ENCODE measurements at places on chromosomes 16 and 17.

DNA sequence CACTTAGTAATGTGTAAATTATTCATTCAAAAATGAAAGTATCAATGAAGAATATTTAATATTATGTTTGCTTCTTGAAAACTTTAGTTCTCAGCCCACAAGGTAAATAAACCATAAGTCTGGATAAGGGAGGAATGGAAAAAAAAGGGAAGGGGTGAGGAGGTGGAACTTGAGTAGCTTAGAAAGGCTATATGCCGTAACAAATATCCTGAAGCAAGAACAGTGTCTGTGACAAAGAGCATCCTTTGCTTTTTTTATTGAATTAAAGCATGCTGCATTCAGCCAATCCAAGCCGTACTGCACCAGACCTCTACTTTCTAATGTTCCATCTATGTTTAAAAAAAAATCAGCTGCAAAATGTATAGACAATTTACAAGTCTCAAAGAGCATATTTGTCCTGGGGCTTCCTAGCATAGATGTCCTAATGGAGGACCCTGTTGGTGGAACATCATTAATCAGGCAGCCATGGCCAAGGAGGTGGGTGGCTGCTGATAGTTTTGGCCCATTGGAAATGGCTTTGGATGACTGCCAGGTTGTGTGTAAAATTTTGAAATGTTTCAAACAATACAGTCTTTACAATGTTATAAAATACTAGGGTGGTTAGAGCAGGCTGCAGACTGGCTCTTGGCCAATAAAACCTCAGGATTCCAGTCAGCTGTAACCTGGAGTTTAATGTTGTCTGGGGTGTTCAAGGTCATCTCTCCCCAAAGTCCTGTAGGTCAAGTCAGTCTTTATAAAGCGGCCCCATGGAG lies 895.8 kb upstream of the SOX9 start:
- DNase-seq: peak; percentile 18

- DNase-seq: peak; percentile 69
These were observed 92.8 kb downstream of the AMFR start for GRCh38 chr16:56332464-56333079.

DNA sequence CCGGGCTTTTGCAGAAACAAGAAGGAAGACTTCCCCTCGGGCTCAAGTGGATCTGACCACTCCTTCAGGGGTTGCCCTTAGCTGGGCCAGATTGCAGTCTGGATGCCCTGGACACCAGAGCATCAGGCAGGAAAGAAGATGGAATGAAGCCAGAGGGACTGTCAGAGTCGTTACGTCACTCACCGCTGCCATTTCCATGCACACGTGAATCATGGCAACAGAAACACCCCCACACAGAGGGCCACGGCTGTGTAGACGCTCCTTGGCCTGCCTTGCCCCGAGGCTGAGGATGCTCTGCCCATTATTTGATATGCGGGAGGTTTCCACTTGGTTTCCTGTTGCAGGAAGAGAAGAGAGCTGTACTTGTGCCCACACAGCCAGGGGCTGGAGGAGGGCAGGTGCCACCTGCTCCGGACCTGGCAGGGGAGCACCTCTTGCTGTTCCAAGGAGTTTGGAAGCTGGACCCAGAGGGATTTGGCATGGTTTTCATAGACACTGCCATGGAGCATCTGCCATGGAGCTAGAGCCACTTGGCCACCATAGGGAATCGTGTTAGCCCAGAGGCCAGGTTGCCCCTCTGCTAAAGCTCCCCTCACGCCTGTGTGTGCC lies 29.4 kb downstream of the RBFOX3 start:
- peak; percentile 39 for DNase-seq

GRCh38 chr17:67435786-67436185 lies 58.7 kb downstream of the PITPNC1 start:
- DNase-seq: no peak

DNA sequence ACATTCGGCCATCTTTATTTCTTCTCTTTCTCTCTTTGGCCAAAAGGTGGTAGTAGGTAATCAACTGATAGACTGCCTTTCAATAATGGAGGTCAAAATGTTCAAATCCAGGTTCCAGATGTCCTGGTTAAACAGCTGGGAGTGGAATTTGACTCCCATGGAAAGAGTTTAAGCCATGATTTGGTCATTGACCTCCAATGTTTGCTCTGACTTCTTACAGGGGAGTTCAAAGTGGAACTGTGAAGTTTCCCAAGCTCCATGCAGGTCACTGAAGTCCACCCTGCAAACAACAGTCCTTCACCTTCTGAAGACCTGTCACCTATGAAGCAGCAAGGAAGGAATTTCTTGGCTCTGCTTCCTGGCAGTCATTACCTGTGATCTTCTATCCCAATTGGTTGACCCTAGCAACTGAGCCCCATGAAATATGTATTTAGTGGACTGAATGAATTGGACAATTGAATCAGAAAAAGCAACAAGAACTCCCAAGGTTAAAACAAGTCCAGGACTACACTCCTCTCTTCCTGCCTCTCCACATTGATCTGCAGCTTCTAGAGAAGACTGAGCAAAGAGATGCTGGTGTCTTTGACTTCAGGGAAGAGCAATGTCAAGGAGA lies 28.0 kb upstream of the SOX9 start:
- DNase-seq: no peak

DNA sequence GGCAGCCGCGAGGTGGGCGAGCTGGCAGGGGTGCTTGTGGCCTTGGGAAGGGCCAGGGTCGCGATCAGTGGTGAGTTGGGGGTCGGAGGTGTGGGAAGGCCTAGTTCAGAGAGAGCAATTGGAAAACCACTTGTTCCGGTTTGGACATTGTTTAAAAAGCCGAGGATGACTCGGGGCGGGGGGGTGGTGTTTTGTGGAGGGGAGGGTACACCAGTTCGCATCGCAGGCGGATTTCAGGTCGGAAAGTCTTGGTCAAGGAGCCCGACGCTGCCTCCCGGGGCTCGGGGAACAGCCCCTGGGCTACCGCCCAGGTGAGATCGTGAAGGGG lies 66.4 kb downstream of the KPNA2 start:
- DNase-seq: no peak

DNA sequence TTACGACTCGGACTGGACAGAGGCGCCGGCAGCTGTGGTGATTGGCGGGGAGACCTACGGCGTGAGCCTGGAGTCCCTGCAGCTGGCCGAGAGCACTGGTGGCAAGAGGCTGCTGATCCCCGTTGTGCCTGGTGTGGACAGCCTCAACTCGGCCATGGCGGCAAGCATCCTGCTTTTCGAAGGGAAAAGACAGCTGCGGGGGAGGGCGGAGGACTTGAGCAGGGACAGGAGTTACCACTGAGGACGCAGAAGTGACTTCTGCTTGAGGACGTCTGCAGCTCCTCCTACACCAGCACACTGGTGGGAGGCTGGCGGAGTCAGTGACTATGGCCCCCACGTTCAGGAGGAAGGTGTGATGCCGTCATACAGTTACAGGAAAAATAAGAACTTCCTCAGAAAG lies 9.7 kb downstream of the MRM3 start:
- no peak for DNase-seq

DNA sequence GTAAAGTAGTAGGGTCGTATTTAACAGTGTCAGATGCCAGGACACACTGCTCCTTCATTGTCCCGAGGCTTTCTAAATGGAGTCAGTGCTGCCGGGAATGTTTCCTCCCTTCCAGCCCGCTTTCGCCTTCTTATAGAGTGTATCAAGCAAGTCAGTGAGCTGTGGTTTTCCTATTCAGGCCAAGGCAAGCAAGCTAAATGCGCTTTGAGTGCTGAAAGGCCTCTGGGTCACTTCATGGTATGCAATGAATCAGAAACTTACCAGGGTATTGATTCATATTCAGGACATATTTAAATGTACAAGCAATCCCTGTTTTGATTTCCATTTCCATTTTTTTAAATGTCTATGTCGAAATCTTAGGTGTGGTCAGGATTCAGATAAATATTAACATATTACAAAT lies 327.9 kb upstream of the SOX9 start:
- peak; percentile 95 for DNase-seq

GRCh38 chr17:27919079-27919478 lies 25.9 kb upstream of the LYRM9 start:
- no peak for DNase-seq

DNA sequence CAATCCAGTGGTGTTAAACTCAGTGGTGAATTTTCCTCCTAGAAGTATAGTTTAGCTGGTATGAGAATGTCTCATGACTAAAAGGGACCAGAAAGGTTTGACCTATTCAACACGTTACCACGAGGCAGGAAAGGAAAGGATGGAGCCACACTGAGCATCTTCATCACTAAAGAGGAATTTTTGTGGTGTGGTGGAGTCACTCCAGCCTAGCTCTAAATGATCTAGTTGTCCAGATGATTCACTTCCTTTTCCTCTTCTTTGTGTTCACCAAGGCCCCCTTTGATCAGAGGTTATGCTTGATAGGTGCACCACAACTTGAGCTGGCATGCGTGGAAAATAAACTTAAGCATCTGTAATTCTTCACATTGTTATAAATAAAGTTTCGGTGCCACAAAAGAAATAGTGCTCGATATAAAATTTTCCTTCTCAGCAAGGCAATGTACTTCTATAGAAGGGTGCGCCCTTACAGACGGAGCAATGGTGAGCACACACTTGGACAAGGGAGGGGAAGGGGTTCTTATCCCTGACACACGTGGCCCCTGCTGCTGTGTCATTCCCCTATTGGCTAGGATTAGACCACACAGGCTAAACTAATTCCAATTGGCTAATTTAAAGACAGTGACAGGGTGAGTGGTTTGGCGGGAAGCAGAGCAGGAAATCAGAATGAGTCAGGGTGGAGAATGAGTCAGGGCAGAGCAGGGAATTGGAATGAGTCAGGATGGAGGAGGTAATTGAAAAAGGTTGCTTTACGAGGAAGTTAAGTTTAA lies 254.6 kb downstream of the HS3ST3A1 start:
- peak; percentile 91 for DNase-seq

GRCh38 chr16:46884513-46885293 lies 541 bp downstream of the GPT2 start:
- no peak for DNase-seq

DNA sequence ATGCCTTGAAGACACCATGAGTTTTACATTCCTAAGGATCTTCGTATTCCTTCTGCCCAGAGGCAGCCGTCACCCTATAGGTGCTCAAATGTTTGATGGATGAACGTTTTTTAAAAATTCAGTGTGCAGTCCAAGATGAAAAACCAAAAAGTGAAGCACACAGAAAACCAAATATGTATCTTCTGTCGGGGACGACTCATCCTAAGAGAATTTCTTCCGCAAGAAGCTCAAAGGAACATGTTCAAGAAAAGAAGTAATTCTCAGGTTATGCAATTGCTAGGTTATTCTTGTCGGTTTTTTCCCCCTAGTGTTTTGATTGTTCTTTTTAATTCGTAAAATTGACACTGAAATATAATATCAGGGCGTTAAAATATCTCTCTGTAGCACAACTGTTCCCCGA lies 1.4 kb downstream of the CENPV start:
- no peak for DNase-seq

- DNase-seq: no peak
These were observed 48.3 kb downstream of the PITPNM3 start for GRCh38 chr17:6508016-6508415.

GRCh38 chr17:55224746-55225145 lies 40.0 kb upstream of the HLF start:
- no peak for DNase-seq

DNA sequence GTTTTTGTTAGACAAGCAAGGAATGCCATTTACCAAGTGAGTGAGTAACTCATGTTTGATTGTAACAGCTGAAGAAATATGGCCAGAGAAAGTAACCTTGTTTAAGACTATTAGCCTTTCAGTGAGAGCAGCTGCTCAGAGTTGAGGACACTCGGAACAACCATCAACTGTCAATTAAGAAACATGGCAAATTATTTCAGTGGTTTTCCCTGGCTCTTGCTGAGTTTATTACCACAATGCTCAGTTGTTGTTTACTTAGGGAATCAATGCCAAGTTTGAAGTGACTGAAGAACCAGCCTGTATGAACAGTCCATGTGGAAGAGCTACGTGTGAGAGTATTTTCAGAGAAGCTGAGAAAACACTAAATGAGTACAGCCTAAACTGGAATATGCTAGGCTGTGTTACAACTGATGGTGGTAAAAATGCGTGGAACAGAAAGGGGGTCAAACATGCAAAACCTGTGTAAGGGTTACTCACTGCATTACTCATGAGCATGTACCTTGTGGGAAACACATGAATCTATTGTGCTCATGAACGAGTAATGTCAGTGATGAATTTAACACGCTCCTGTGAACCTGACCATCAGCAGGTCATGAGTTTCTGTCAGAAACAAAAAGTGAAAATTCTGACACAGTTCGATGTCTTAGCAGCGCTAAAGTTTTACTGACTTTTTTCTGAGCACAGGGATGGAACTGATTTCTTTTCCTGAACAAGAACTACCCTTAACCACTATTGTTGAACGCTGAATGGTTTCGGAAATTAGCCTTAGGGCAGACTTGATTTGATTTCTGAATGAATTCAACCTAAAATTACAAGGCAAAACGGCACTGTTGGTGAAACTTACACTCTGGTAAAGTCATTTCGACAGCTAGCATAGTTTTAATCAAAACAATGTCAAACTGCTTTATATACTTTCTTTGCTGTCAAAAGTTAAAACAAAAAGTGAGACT lies 33.5 kb downstream of the GNA13 start:
- peak; percentile 97 for DNase-seq

- DNase-seq: peak; percentile 56
These were observed 24.8 kb downstream of the MAP1LC3B start for GRCh38 chr16:87416826-87417527.

DNA sequence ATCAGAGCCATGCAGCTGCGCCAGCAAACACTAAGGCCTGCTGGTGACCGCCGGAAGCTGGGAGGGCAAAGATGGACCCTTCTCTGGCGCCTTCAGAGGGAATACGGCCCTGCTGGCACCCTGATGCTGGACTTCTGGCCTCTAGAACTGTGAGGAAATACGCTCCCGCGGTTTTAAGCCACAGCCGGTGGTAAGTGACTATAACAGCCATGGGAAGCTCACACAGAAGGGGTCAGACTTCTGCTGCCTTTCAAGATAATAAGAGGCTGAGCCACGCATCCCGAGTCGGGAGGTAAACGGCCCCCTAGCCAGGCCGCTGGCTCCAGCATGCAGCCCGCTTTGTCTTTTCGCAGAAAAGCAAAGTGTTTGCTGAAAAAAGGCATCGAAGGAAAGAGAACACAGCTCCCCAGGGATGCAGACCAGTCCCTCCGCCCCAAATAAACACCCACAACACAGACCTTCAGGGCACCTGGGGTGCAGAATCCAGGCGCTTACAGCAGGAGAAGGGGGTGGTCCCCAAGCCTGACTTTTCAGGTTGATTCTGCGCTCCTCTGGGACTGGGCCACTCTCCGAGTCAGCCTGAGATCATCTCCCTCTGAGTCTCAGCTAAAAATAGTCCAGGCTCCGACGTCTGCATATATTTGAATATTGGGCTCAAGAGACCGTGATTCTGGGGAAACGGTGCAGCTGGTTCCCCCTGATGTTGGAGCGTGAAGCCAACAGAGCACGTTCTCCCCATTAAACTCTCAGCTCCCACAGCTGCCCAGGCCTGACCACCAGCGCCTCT lies 89.7 kb downstream of the MGAT5B start:
- no peak for DNase-seq

GRCh38 chr17:49518346-49519078 lies 23.4 kb downstream of the NGFR start:
- DNase-seq: no peak

- DNase-seq: no peak
These were observed 31.8 kb upstream of the APPBP2 start for GRCh38 chr17:60557805-60558204.
